Activated CD4-positive, alpha-beta memory T cell treated with anti-CD3 and anti-CD28 coated beads for 36 hours (primary cell): ENCODE measurements at places on chromosomes 1 and 21.

DNA sequence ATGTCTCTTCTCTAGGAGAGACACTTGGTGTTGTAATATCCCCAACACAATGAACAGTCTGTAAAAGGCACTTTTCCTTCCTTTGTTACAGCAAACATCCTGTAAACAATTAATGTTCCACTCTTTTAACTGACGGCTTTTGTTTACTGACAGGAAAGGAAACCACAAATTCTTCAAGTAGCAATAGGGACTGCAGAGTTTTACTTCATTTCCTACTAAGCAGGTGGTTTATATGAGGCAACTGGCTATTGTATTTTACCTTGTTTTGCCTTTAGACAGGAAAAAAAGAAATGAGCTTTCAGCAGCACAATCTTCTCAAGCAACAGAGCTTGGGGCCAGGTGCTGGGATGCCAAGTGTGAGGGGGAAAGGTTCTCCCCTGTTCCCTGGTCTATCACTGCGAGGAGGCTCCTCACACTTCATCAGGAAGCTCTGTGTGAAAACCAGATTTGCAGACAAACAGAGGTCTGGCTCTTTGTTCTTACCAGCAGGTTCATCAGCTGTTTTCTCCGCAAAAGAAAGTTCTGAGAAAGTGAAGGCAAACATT lies 51.2 kb downstream of the SIPA1L2 start:
- DNase-seq, result no peak

DNA sequence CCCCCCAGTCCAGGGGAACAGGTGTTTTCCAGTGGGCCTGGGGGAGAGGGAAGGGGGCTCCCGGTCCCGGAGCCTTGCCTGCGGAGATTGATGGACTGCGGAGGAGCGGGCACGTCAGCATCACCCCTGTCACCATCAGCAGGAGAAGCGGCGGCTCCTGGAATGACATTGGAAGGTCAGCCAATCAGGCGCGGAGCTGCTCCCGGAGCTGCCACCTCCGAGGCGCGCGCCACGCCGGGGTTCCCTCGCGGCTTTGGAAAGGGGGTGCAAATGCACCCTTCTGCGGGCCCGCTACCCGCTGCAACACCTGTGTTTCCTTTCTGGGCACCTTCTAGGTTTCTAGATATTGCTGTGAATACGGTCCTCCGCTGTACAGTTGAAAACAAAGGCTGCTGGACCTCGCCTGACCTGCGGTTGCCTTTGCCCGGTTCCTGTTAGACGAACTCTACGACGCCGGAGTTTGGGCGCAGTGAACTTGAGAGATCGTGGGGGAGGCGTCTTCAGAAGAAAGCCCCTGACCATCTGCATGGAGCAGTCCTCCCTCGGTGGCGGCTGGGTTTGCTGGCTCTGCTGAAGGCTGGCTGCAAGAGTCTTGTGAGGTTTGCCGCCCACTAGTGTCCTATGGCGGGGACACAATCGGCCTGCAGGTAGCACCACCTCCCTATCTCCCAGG lies 5.3 kb downstream of the DSCAM start:
- no peak for DNase-seq

GRCh38 chr1:243234978-243235647 lies 20.0 kb downstream of the CEP170 start:
- DNase-seq, result no peak

GRCh38 chr21:15731243-15731613 lies 1.4 kb downstream of the USP25 start:
- no peak for DNase-seq

DNA sequence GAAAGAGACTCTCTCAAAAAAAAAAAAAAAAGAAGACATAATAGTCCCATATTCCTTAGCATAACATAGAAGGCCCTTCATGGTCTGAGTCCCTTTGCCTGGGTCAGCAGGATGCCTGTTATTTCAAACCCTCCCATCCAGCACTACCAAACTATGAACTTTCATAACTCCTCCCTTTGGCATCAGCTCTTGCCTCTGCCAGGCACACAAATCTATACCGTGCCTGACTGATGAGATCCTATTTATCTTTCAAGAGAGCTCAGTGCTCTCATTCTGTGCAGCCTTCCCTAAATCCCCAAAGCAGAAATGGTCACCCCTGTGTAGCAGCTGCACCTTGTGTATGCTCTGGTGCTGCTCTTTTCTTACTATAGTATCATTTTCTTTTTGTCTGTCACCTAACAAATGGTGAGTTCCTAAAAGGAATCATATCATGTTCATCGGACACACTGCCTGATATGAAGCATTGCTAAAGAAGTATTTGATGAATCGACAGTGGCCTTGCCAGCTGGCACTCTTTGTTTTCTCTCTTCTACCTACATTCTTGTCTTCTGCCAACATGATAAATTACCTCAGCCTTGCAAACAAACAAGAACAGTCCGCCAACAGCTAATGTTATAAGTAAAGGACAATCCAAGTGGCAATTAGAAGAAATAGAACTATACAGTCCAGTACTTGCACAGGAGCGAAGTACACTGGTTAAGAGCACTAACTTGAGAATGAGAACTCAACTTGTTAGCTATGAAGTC lies 29.9 kb downstream of the FMO4 start:
- DNase-seq, result no peak

DNA sequence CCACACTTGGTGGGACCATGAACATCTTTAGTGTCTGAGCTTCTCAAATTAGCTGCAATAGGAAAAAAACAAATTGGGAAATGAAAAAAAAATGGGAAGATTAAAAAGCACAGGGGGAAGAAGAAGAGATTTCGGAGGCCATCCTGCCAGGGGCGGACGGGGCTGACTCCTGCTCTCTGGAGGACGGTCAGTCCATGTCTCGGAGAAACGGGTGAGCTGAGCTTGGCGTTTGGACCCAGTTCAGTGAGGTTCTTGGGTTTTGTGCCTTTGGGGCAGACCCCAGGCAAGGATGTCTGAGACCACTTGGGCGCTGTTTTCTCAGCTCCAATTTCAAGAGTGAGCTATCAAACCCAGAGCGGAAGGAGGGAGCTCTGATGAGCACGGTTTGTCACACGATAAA lies 123.9 kb downstream of the PRDM2 start:
- no peak for DNase-seq

- no peak for DNase-seq
Measured at GRCh38 chr1:116465845-116466685, 93.0 kb downstream of the ATP1A1 start.

DNA sequence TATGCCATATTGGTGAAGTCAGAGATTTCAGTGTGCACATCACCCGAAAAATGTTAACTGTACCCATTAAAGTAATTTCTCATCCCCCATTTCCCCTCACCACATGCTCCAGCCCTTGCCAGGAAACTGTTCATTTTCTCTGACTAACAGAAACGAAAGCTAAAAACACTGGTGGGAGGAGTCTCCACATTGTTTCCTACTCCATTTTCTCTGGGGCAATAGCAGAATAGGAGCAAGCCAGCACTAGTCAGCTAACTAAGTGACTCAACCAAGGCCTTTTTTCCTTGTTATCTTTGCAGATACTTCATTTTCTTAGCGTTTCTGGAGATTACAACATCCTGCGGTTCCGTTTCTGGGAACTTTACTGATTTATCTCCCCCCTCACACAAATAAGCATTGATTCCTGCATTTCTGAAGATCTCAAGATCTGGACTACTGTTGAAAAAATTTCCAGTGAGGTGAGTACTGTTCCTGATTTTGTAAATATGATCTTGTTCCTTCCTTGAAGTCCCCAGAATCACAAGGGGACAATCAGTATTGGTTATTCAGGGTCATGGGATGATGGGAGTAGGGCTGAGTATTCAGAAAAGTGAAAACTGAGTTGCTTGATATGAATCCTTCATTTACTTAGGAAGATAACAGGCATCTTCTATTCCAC lies at the start of gene IFI16:
IFI16 (plus strand) TSS at position 204 of the 658 bp plus-strand sequence. CDS start 4,774 bp downstream, outside the sequence.
- DNase-seq, result peak; percentile 77
